HFFc6 (cell line): ENCODE measurements at places on chromosomes 7 and 10. TPM values are rescaled to one million over a fixed set of nuclear protein-coding genes. Genes with fewer than 3 reads are reported as not detected.

The PROSER2 gene
- 1.0 to 2.1 TPM (median 2.1 TPM) in 3 replicates for total RNA-seq

DNA sequence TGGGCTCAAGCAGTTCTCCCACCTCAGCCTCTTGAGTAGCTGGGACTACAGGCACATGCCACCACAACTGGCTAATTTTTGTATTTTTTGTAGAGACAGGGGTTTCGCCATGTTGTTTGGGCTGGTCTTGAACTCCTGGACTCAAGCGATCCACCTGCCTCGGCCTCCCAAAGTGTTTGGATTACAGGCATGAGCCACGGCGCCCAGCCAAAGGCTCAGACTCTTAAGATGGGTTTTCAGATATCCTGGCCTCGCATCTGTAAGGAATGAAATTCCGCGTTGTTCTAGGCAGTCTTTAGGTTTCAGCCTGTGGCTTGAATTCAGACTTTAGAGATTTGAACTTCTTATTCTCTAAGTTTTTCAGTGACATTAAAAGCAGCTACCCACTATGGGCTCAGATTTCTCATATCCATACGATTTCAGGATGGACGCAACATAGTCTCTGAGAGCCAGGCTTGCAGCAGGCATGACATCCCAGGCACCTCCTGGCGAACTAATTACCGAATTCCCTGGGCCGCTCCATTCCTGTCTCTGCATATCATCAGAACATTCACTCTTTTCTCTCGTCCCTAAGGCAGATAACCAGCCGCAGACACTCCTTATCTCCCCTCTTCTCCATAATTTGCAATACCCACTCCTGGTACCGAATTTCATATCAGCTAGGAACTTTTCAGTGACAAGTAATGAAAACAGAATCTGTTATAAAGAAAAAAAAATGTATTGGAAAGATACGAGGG lies 29.7 kb downstream of the IL15RA start:
- DNase-seq: no peak
- no peaks in the 10 kb centered on the region for H3K36me3 ChIP-seq
- H3K27me3 ChIP-seq: 0 out of 2 replicates have a peak, but pooled peaks cover 2% of the 10 kb centered on the region
- no peak overlapping the region for H3K4me3 ChIP-seq
- H3K27ac ChIP-seq: no peak overlapping the region

The RPEL1 gene
- total RNA-seq: not detected in 3 replicates

- H3K4me1 ChIP-seq: no peaks in the 10 kb centered on the region
- H3K36me3 ChIP-seq: no peaks in the 10 kb centered on the region
- no peak for DNase-seq
- no peak overlapping the region for H3K4me3 ChIP-seq
- H3K27ac ChIP-seq: no peak overlapping the region
Measured at GRCh38 chr10:65847436-65848230, 1078.2 kb upstream of the LRRTM3 start.

The FAM25G gene
- total RNA-seq: not detected in 3 replicates
